ENCODE measurements at places on chromosomes 3 and 15.

GRCh38 chr3:14370720-14371572 lies 31.5 kb upstream of the SLC6A6 start:
- no peak for DNase-seq

- DNase-seq, result peak; percentile 1
Observed at GRCh38 chr3:21484057-21484827, 266.8 kb downstream of the ZNF385D start.

DNA sequence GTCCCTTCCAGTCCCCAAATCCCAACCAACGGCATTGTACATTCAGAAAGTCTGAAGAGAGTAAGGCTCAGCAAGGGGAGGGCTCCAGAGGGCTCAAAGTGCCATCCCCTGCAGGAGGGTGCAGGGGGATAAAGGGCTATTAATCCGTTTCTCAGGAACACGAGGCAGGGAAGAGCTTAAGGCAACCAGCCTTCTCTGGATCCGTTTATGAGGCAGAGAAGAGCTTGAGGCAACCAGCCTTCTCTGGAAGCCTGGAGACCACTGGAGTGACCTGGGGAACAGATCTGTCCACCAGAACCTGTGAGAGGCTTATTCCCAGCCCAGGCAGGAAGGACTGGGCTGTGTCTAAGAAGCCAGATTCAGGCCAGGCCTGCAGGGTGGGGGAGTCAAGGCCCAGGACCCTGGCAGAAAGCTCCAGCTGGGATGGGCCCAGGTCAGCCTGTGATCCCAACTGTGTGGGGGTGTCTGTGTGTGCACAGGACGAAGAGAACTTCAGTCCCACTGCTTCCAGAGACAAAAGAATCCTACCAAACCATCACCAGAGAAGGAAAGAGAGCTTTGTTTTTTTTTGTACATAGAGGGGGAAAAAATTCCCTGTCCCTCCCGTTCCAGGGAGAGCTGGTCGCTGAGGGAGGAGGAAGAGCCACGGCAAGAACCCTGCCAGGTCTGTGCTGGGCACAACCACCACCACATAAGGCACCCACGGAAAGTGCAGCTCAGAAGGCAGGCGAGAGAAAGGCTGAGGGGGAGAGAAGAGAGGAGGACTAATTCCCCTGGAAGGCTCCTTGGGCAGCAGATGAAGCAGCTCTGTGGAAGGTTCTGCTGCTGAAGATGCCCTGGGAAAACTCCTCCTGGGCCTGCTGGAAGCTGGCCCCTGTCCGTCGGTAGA lies 1.6 kb upstream of the ULK3 start:
- DNase-seq, result no peak

DNA sequence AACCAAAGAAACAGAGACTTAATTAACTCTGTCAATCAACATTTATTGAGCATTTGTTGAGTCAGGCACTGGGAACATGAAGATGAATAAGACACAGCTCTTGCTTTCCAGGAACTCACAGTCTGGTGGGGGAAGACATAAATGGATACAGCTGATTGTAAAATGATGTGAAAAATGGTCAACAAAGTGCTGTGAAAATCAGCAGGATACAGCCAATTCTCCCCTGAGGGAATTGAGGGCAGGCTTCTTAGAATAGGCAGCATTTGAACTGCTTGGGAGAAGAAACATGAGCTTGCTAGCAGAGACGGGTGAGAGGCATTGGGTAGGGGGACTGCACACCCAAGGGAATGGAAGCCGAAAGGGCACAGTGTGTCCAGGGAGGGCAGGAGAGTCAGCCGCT lies 41.1 kb downstream of the MFSD1 start:
- no peak for DNase-seq

- peak; percentile 75 for DNase-seq
Observed at GRCh38 chr3:4824926-4825325, 154.3 kb upstream of the BHLHE40 start.

DNA sequence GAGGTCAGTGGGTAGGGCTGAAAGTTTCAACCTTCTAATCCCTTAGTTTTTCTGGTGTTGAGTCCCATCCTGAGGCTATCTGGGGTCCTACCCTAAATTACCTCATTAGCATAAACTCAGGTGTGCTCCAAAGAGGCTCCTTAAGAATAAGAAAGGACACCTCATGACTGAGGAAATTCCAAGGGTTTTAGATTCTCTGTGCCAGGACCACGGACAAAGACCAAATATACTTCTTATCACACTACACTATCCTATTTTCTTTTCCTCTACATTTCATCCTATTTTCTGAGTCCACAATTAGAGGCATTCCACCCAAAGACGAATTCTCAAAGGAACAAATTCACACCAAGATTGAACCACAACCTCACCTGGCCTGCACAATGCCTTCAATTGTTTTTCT lies 9.8 kb upstream of the THSD4 start:
- DNase-seq, result no peak

DNA sequence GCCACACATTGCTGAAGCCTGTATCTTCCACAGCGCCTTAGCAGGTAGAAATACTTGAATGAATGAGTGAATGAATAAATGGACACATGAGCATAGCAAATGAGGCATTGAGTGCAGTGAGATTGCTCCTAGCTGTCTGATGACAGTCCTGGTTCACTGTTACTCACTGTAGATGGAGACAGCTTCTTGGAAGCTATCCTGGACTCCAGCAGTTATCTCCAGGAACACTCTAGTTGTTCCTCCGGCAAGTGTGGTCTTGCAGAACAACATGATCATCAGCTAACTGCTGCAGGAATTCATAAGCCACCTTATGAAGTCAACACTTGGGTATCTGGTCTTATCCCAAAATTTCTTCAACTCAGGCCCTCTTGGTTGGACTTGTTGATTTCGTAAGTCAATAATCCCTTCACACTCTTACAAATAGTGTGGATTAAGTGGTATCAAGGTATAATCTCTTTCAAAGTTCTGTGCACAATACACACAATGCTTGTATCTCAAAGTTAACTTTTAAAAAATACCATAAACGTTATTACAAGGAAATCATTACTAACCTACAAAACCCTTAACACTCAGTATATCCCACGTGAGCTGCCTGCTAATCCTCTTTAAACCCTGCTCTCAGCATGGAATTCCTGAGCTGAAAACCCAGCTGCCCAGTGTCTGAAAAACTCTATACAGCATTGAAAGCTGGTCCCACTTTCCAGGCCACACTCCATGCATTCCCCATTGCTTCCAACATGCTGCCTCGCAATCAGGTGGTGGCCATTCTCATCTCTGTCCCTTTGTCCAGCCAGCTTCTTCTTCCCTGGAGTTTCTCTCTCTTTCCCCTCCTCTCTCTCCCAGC lies 14.4 kb upstream of the ZBTB38 start:
- no peak for DNase-seq
